ENCODE measurements at places on chromosomes 3 and 15.

- DNase-seq: no peak
Observed at GRCh38 chr3:170751083-170751898, 118.7 kb downstream of the RPL22L1 start.

DNA sequence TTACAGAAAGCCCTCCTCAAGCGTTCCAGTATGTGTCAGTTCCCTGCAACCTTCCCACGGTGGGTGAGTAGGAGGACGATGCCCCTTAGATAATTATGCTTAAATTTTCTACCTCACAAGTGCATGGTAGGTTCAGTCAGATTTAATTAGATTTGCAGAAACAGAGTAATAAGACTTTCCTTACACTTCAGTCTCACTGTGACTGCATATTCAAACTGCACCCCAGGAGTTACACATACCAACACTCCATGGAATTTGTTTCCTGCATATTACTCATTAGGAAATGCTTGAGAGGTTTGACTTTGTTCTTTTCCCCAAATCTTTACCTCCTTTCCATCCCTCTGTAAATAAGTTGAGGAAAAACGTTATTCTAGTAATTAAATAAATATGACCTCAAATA lies 108.8 kb downstream of the ARRDC4 start:
- no peak for DNase-seq

DNA sequence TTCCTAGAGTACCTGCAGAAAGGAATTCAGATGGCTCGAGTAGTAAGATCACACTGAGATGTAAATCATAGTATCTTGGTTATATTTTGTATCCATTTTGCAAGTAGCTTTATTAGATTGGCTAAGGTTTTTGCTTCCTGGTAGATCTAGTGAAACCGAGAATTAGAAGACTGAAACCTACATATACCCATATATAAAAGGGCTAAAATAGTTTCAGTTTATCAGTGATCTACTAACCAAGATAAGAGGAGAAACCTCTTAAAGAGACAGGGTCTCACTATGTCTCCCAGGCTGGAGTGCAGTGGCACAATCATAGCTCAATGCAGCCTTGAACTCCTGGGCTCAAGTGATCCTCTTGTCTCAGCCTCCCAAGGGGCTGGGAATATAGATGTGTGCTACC lies 135.3 kb downstream of the PCCB start:
- DNase-seq: no peak

GRCh38 chr3:183988216-183988790 lies 29.4 kb downstream of the ABCC5 start:
- no peak for DNase-seq
